Foreskin keratinocyte (primary cell): ENCODE measurements at places on chromosomes 16 and 17. TPM values are rescaled to one million over a fixed set of nuclear protein-coding genes. Genes with fewer than 3 reads are reported as not detected.

NR1D1 gene
- polyA plus RNA-seq: 7.3 and 9.0 TPM in 2 replicates

AATK gene
- polyA plus RNA-seq: 0.22 and 0.29 TPM in 2 replicates

ZPBP2 gene
- not detected in 2 replicates for polyA plus RNA-seq

CTRB1 gene
- polyA plus RNA-seq: not detected in 2 replicates

PLLP gene
- 26.4 and 35.0 TPM in 2 replicates for polyA plus RNA-seq

PSMD3 gene
- polyA plus RNA-seq: 172 and 186 TPM in 2 replicates

ZNF423 gene
- 0.01 TPM in 1 of 2 replicates, not detected in the other for polyA plus RNA-seq

RDM1 gene
- polyA plus RNA-seq: 2.0 and 2.1 TPM in 2 replicates
